Activated naive CD8-positive, alpha-beta T cell treated with anti-CD3 and anti-CD28 coated beads for 36 hours (primary cell): ENCODE measurements at places on chromosomes 5 and 9. TPM values are rescaled to one million over a fixed set of nuclear protein-coding genes. Genes with fewer than 3 reads are reported as not detected.

GRCh38 chr5:54601411-54602230, 84.1 kb downstream of the SNX18 start:
- no peak for DNase-seq

DNA sequence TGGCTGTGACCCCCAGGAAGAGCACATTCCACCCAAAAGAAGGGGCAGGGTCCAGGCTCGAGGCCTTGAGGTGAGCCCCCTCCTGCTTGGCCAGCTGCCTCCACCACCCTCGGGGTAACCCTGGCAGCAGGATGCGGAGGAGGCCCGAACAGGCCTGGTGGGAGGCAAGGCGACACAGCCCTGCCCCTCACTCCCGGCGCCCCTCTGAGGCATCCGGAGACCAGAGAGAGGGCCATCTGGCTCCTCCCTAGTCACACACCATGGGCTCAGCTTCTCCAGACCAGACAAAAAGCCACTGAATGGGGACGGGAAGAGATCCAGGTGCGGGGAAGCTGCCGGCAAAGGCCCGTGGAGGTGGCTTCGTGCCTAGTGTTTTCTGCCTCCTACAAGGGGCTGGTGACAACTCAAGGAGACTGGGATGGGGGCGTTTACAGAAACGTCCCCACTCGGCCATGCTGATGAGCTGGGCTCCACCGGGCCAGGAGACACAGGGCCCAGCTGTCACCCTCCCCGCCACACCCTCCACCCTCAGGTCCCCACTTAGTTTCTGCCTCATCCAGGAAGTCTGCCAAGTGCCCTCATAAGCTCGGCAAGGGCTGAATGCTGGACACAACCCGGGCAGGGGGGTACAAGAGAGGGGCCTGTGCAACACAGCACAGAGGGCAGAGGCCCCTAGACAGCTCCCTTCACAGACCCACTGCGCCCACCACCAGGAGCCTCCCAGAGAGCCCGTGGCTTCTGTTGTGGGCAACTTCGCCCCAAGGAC, 41.9 kb downstream of the NACC2 start:
- DNase-seq = no peak

DNA sequence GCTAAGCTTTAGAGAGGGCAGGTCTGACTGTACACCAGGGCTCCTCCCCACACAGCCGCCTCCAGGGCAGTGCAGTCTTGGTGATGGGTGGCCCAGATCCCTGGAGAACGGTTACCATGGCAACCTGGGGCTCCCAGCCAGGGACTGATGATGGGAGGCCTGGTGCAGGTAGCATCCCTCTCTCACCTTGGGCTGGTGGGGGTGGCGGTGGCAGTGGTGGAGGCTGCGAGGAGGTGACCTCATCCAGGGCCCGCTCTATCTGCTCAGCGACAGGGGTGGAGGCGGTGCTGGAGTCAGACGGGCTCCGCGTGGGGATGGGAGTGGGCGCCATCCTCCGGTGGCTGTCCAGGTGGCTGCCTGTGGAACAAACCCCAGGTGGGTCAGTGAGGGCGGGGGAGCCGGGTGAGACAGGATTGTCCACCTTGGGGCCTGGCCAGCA, 12.3 kb downstream of the PRR7 start:
- no peak for DNase-seq

The NR5A1 gene
- not detected for total RNA-seq

The C5orf52 gene
- total RNA-seq = not detected

The NUTM2F gene
- not detected for total RNA-seq

The GPR151 gene
- not detected for total RNA-seq
